Small intestine (tissue), 16 donors: ENCODE measurements at places on chromosomes 5 and 9. TPM values are rescaled to one million over a fixed set of nuclear protein-coding genes. Genes with fewer than 3 reads are reported as not detected.

DNA sequence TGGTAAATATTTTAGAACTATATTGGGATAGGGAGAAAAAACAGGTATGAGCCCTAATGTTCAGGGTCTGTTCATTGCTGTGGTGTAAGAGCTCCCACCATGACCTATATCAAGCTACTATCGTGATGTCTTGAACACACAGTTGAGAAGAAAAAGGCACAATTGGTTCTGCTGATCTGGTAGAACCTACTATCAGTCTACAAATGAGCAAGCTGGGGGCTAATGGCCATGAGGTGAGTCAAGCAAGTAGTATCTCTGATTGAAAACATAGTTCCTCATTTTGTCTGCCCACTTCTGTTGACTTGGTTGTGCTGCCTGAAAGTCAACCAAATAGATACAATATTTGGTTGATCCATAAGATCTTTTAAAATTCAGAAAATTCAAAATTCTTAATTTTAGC, 1026.3 kb downstream of the CDH12 start:
- no peak overlapping the region for H3K27ac ChIP-seq
- no peaks in the 10 kb centered on the region for H3K36me3 ChIP-seq
- H3K4me1 ChIP-seq = no peaks in the 10 kb centered on the region

- DNase-seq = no peak
- H3K36me3 ChIP-seq = peaks cover 9% of the 10 kb centered on the region
- no peaks in the 10 kb centered on the region for H3K27me3 ChIP-seq
- H3K4me1 ChIP-seq = peaks cover 2% of the 10 kb centered on the region
Observed at GRCh38 chr9:4592295-4592694, 69.8 kb upstream of the PLPP6 start.

GRCh38 chr9:129225815-129226214, 47.8 kb upstream of the IER5L start:
- no peaks in the 10 kb centered on the region for H3K36me3 ChIP-seq
- H3K4me3 ChIP-seq = no peak overlapping the region
- no peaks in the 10 kb centered on the region for H3K4me1 ChIP-seq
- no peak overlapping the region for H3K27ac ChIP-seq
- H3K27me3 ChIP-seq = no peaks in the 10 kb centered on the region

GRCh38 chr5:68187268-68188055, 28.1 kb upstream of the PIK3R1 start:
- peak overlapping the region; percentile 11 for H3K4me3 ChIP-seq
- no peaks in the 10 kb centered on the region for H3K4me1 ChIP-seq
- H3K27me3 ChIP-seq = no peaks in the 10 kb centered on the region
- H3K27ac ChIP-seq = no peak overlapping the region
- DNase-seq = peak; percentile 27
- H3K36me3 ChIP-seq = no peaks in the 10 kb centered on the region

DNA sequence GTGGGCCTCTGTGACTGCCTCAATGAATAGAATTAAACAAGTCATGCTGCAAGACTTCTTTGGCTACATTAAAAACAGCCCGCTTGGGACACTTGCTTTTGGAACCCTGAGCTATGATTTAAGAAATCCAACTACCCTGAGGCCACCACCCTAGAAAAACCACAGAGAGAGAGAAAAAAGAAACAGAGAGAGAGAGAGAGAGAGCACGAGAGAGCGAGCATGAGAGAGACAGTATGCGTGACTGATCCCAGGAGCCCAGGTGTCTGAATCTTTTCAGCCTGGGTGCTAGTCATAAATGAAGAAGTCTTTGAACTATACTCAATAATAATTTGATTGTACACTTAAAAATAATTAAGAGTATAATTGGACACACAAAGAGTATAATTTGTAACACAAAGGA, 123.1 kb upstream of the FREM1 start:
- no peak overlapping the region for H3K27ac ChIP-seq

GRCh38 chr5:61842840-61843239, 463.2 kb upstream of the KIF2A start:
- DNase-seq = no peak
- H3K4me3 ChIP-seq = no peak overlapping the region
- H3K27ac ChIP-seq = no peak overlapping the region
- no peaks in the 10 kb centered on the region for H3K4me1 ChIP-seq
- H3K36me3 ChIP-seq = no peaks in the 10 kb centered on the region

DNA sequence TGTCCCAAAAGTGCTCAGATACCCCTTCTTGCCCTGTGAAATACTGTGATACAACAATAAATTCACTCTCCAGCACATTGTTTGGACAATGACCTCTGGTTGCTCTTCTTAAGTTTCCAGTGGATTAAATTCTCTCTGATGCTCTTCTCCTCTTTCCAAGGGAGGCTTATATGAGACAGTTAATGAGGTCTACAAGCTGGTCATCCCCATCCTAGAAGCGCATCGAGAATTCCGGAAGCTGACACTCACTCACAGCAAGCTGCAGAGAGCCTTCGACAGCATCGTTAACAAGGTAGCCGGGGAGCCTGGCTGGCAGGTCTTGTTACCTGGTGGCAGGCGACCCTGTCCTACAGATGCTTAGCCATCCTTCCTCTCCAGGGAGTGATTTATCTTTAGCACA, 226.5 kb downstream of the DOCK8 start:
- H3K4me1 ChIP-seq = no peaks in the 10 kb centered on the region
- H3K4me3 ChIP-seq = no peak overlapping the region
- no peaks in the 10 kb centered on the region for H3K27me3 ChIP-seq

DNA sequence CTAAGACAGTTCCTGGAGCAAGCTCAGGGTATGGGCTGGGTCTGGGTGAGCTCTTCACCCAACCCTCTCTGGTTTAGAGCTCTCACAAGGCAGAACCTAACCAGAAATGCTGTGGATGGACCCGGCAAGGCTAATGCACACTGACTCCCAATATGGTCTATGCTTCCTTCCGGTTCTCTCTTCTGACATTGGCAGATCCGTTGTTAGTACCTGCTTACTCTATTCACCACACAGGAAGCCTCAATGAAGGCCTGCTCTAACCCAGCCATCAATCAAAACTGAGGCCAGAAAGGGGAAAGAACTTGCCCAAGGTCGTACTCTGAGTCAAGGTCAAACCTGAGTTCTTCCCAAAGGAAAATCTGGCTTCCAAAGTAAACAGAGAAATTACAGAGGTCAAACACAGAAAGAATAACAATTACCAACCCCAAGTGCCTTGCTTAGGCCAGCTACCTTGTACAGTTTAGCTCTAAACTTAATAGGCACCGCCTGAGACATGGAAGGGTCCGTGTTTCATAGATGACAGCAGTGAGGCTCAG, 46.0 kb upstream of the AKNA start:
- peaks cover 7% of the 10 kb centered on the region for H3K36me3 ChIP-seq
- H3K4me3 ChIP-seq = no peak overlapping the region
- H3K27ac ChIP-seq = no peak overlapping the region
- no peaks in the 10 kb centered on the region for H3K4me1 ChIP-seq
- DNase-seq = no peak
- no peaks in the 10 kb centered on the region for H3K27me3 ChIP-seq

DNA sequence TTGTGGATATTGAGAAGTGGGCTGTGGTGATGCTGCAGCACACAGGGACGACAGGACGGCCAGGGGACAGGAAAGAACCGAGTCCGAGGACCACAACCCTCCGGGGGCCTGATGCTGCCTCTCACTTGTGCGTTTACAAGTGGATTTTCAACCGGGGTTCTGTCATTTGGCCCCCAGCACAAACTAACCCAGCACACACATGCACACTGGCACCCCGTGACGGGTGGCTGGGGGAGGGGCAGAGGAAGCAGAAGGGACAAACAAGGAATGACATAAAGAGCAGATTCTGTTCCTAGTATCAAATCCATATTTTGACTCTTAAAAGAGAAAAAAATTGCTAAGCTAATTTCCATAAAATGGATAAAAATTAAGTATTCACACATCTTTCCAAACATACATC, 18.3 kb upstream of the ZFYVE16 start:
- no peak overlapping the region for H3K4me3 ChIP-seq
- H3K27me3 ChIP-seq = no peaks in the 10 kb centered on the region
- DNase-seq = no peak
- H3K27ac ChIP-seq = no peak overlapping the region
- H3K36me3 ChIP-seq = no peaks in the 10 kb centered on the region

- no peaks in the 10 kb centered on the region for H3K36me3 ChIP-seq
- H3K4me1 ChIP-seq = no peaks in the 10 kb centered on the region
- peak; percentile 38 for DNase-seq
- no peak overlapping the region for H3K4me3 ChIP-seq
Observed at GRCh38 chr5:144142139-144142823, 28.2 kb downstream of the YIPF5 start.

GRCh38 chr9:88481933-88482332, 53.0 kb upstream of the NXNL2 start:
- H3K4me1 ChIP-seq = no peaks in the 10 kb centered on the region
- no peak for DNase-seq
- H3K27me3 ChIP-seq = no peaks in the 10 kb centered on the region

GRCh38 chr9:9483175-9483574, 1129.6 kb downstream of the PTPRD start:
- no peak overlapping the region for H3K27ac ChIP-seq
- H3K4me3 ChIP-seq = no peak overlapping the region
- no peaks in the 10 kb centered on the region for H3K27me3 ChIP-seq
- H3K4me1 ChIP-seq = no peaks in the 10 kb centered on the region

DNA sequence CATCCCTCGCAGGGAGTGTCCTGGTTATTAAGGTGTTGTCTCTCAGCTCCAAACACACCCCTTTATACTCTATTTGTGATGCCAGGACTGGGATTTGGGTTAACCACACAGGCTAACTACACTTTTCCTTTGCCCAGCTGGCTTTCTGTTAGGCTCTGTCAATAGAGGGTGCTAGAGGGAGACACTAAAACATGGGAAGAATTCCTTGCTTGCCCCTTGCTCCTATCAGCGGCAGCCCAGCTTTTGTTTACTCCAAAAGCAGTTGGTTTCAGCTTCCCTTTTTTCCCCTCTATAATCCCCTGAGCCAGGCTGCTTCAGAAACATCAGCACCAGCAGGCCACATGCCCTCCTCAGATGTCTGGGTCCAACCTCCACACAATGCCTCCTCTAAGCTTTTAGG, 297.1 kb downstream of the KCTD16 start:
- no peaks in the 10 kb centered on the region for H3K4me1 ChIP-seq
- DNase-seq = peak; percentile 46
- H3K36me3 ChIP-seq = no peaks in the 10 kb centered on the region
- no peak overlapping the region for H3K27ac ChIP-seq
- H3K4me3 ChIP-seq = no peak overlapping the region

GRCh38 chr9:137721899-137722298, 103.1 kb downstream of the EHMT1 start:
- H3K36me3 ChIP-seq = peaks cover 17% of the 10 kb centered on the region
- no peaks in the 10 kb centered on the region for H3K4me1 ChIP-seq
- H3K4me3 ChIP-seq = no peak overlapping the region
- no peak for DNase-seq
- no peaks in the 10 kb centered on the region for H3K27me3 ChIP-seq
- no peak overlapping the region for H3K27ac ChIP-seq

- H3K4me1 ChIP-seq = no peaks in the 10 kb centered on the region
- H3K36me3 ChIP-seq = no peaks in the 10 kb centered on the region
- DNase-seq = no peak
- no peak overlapping the region for H3K4me3 ChIP-seq
- H3K27ac ChIP-seq = no peak overlapping the region
- H3K27me3 ChIP-seq = no peaks in the 10 kb centered on the region
Observed at GRCh38 chr9:134494273-134494815, 147.3 kb upstream of the COL5A1 start.

- H3K36me3 ChIP-seq = no peaks in the 10 kb centered on the region
- H3K27ac ChIP-seq = no peak overlapping the region
- H3K4me1 ChIP-seq = no peaks in the 10 kb centered on the region
- H3K27me3 ChIP-seq = no peaks in the 10 kb centered on the region
- no peak for DNase-seq
Observed at GRCh38 chr9:83204047-83204446, 141.1 kb upstream of the RASEF start.

DNA sequence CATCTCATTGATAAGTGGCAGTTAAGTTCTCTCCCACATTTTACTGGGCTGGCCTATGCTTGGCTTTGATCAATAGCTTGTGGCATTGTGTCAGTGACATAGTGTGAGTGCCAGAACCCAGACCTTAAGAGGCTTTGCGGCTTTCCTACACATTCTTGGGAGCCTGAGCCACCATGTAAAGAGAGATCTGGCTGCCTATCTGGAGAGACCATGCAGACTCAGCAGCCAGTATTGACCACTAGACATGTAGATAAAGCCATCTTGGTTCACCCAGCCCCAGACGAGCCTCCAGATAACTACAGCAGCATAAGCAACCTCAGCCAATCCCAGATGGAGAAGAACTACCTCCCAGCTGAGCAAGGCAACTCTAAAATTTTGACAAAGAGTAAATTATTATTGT, 28.6 kb downstream of the C9orf153 start:
- H3K4me1 ChIP-seq = no peaks in the 10 kb centered on the region
- no peaks in the 10 kb centered on the region for H3K36me3 ChIP-seq
- no peak overlapping the region for H3K4me3 ChIP-seq
- no peak overlapping the region for H3K27ac ChIP-seq
- H3K27me3 ChIP-seq = no peaks in the 10 kb centered on the region
- no peak for DNase-seq

GRCh38 chr9:128020692-128021091, 39.9 kb upstream of the EEIG1 start:
- no peak overlapping the region for H3K4me3 ChIP-seq
- no peak for DNase-seq
- no peaks in the 10 kb centered on the region for H3K27me3 ChIP-seq
- H3K4me1 ChIP-seq = no peaks in the 10 kb centered on the region

- no peak for DNase-seq
- no peaks in the 10 kb centered on the region for H3K36me3 ChIP-seq
- H3K4me1 ChIP-seq = no peaks in the 10 kb centered on the region
- H3K4me3 ChIP-seq = no peak overlapping the region
- no peak overlapping the region for H3K27ac ChIP-seq
Observed at GRCh38 chr9:93869088-93869487, 86.1 kb downstream of the BARX1 start.

DNA sequence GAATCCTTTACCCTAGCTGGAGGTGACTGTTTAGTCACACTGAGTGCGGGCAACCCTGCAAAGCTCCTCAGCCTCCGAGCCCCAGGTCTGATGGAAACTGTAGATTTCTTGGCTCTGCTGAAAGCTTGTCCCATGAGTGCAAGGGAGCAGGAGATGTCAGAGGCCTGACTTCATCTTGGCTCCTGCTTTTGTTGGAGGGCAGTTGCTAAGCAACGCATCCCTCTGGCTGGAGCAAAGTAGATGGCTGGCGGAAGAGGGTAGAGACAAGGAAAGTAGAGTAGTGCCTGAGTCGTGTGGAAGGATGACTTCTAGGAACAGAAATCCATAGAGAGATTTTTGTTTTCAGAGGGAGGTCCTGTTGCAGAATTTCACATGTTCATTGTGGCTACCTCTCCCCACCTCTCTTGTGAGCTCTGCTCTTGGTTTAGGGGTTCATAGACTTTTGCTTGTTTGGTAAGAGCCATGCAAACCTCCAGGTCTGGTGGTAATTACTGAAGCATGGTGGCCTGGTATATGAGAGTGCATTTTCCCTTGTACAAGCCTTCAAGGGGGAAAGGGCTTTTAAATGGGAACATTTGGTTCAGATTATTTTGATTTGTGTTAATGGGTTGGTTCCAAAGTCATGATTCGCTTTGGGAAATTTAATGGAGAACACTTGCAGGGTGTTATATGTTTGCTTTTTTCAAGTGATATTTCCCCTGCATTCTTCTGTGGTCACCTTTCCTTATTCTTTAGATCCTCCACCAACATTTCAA, 71.5 kb downstream of the ARHGAP26 start:
- H3K36me3 ChIP-seq = no peaks in the 10 kb centered on the region
- DNase-seq = no peak
- H3K27me3 ChIP-seq = no peaks in the 10 kb centered on the region

HAPLN1 gene
- 0.07 TPM for polyA plus RNA-seq

GNE gene
- 3.6 TPM for polyA plus RNA-seq

ZNF658 gene
- polyA plus RNA-seq = 1.1 TPM

ANGPTL2 gene
- polyA plus RNA-seq = 0.45 TPM

SLC24A2 gene
- polyA plus RNA-seq = not detected

HAVCR2 gene
- 0.45 TPM for polyA plus RNA-seq
